NCI-H146 (cell line): ENCODE measurements at places on chromosomes 4 and X.

- DNase-seq, result no peak
Measured at GRCh38 chr4:176448761-176449160, 129.0 kb downstream of the SPCS3 start.

DNA sequence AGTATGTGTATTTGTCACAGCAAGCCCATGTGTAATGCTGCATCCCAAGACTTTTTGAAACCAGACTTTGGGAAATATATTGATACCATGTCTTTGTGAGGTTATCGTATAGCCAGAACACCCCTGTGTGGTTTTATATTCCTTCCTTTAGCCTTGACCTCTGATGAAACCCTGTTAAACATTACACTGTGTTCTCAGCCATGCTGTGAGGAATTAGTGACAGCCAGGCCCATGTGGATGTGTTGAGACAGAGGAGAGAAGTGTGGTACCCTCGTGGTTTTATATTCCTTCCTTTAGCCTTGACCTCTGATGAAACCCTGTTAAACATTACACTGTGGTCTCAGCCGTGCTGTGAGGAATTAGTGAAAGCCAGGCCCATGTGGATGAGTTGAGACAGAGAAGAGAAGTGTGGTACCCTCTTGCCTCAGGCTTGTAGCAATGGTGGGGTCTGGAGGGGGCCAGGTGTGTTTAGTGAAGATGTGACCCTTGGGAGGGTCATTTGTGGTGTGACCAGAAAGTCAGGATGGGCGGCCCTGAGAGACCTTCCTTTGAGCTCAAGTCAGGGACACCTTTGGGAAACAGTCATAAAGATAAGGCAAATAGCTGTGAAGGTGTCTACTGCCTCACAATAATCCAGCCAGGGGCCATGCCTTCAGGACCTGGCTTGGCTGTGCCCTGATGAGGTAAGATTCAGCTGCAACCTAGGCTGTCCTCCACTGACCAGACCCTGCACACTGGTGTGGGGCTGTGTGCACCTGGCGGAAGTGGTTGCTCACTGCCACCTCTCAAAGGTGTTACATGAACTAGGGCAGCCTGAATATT lies 110.0 kb downstream of the IRF2 start:
- DNase-seq, result no peak

GRCh38 chrX:1466971-1467561 lies 14.4 kb upstream of the ASMTL start:
- no peak for DNase-seq

DNA sequence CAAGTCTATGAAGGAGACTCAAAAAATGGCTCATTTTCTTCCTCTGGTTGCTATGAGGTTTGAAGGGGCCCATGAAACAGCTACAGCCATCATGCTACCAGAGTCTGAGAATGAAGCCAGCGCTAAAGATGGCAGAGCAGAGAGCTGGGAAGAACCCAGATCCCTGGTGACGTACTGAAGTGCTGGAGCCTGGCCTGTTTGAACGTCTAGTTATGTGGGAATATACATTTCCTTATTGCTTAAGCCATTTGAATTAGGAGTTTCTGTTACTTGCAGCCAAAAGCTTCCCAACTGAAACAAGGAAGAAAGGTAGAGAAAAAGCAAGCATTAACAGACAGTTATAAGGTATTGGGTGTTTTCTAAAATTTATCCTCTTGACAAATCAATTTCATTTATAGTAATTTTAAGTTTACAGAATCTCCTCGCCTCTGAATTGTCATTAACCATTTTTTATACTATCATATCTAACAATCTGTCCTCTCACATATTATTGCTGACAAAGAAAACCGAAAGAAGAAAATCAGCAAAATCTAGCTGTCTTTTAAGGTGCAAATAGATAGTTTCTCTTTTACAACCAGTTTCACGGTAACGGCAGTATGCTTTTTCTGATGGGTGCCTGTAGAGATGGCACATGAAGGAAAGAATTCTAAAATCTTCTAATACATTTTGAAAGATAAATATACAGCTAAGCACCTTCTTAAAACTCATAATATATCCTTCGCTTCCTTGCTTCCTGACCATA lies 8.9 kb upstream of the COQ2 start:
- DNase-seq, result no peak

GRCh38 chr4:6217716-6218381 lies 17.5 kb upstream of the JAKMIP1 start:
- DNase-seq, result no peak

GRCh38 chr4:31692399-31692940 lies 972.3 kb downstream of the PCDH7 start:
- no peak for DNase-seq

- DNase-seq, result no peak
Measured at GRCh38 chr4:76790377-76790776, 107.6 kb downstream of the SOWAHB start.

- DNase-seq, result no peak
Measured at GRCh38 chr4:183388021-183388420, 56.4 kb upstream of the CDKN2AIP start.

DNA sequence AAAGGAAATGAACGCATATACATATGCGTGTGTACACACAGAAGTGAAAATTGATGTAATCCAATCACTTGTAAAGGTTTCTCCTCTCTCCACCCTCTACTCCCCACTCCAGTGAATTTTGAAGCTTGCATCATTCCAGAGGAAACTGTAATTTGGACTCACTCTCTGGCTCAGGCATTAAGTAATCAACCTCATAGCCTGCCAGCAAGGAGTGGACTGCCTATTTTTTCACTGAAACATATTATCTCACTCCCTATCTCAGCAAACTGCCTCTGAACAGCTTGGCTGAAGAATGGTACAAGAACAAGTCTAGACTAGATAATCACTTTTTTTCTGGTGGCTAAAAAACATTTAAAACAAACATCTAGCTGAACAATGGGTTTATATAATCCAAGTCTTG lies 124.2 kb downstream of the C4orf51 start:
- DNase-seq, result no peak

DNA sequence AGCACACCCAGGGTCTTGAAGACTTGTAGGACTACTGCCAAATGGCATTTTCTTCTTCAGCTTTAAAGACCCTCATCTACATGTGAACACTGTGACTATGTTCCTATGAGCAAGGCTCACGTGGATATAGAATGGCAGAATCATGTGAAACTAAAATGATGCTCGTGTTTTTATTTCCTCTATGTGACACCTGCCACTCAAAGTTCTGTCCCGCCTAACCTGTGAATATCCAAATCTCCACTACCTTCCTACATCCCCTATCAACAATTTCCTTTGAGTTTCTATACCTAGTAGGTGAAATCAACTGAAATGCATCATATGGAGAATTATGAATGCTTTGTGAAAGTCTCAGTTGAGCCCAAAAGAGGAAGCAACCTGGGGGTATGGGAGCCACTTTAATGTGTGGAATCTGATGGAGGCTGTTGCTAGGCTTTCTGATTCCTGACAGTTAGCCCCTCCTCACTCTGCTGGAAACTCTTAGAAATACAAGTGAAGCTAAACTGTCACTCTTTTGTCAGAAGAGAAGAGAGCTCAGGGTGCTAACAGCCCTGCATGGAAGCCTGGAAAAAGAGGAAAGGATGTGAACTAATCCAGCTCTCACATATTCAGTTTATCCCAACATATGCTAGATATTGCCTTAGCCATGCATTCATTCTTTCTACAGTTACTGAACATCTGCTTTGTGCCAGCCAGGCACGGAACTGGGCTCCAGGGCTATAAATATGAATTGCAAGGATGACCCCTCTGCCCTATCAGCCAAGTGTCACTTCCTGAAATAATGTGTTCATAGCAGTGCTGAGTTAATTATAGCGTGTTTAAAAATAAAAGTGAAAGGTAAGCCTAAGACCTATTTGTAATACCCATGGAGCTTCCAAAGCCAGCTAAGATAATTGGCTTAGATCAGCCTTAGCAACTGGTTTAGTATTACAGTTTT lies 11.0 kb downstream of the LHFPL1 start:
- no peak for DNase-seq

DNA sequence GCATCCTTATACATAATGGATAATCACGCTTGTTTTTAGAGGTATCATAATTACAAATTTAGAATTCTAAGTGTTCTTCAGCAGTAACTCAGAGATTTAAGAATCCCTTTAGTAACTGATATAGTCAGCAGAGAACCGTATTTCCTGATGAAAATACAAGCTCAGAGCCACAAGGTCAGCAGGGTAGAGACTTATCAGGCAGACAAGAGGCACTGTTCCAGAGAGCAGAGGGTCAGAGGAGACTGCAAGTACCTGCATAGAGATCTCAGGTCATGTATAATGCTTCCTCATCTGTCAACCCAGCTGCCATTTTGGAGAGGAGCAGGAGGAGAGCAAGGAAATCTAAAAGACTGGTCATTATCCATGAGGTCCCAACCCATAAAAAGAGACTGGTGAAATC lies 787.1 kb upstream of the FTHL17 start:
- no peak for DNase-seq

DNA sequence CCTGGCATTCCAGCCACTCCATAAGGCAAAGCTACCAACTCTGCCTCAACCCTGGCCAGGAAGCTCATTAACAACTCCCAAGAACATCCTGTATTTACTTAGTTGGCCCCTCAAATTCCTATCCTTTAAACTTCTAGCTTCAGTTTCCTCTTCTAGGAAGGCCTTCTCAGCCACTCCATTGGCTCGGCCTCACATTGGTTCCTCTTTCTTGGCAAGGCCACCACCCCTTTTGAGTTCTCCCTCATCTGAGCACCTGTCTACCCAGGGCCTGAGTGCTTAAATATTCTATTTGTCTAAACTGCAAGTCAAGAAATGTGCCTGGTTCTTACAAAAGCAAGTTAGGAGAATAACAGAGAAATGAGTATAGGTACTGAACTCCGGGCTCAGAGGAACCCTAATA lies 10.0 kb downstream of the SMC1A start:
- DNase-seq, result no peak

DNA sequence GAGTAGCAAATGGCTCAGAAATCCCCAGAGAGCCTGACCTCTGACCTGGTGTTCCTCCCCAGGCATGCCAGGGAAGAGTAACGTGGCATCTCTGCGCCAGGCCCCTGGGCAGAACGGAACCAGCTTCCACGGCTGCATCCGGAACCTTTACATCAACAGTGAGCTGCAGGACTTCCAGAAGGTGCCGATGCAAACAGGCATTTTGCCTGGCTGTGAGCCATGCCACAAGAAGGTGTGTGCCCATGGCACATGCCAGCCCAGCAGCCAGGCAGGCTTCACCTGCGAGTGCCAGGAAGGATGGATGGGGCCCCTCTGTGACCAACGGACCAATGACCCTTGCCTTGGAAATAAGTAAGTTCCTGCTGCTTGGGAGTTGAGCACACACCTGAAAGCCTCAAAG lies 83.4 kb upstream of the PACRGL start:
- DNase-seq, result no peak

GRCh38 chr4:111512081-111512783 lies 633.0 kb upstream of the FAM241A start:
- no peak for DNase-seq

DNA sequence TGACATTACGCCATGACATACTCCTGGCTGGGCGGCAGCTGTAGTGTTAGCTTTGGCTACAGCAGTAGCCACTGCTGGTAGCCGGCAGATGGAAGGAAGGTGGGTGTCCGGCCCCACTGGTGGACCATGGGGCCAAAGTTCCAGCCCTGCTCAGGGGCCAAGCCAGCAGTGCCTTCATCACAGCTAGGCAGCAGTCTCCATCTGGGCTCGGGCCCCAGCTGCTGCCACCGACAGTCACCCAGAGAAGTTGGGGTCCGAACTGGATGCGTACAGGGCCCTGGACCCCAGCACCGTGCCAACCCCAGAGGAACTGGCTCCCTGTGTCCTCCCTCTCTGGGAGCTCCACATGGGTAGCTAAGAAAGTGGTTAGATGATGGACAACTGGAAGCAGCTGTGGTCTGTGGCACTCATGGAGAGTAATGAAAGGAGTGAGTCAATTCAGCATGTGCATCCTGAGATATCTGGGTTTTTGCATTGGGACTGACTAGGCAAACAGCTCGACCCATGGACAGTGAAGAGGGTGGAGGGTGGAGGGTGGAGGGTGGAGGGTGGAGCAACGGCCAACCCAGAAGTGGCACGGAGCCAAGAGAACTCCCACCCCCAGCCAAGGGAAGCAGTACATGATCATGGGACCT lies 366.6 kb upstream of the GRIA3 start:
- no peak for DNase-seq

GRCh38 chr4:163866728-163867315 lies 372.3 kb downstream of the TMA16 start:
- no peak for DNase-seq

DNA sequence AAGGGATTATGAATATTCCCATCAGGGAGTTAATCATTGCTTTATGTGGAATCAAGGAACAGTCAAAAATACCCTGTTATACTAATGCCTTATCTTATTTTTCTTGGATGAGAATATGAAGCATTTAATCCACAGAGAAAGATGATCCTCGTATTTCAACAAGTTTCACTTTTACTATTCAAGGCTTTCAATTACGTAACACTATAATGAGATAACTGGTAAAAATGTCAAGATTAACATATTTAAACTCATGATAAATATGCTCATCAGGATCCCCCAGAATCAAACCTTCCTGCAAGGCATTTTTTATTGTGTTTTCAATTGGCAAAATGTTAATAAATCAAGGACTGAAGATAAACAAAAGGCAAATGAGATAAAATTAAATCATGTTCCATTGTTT lies 5.1 kb downstream of the ZXDA start:
- no peak for DNase-seq

DNA sequence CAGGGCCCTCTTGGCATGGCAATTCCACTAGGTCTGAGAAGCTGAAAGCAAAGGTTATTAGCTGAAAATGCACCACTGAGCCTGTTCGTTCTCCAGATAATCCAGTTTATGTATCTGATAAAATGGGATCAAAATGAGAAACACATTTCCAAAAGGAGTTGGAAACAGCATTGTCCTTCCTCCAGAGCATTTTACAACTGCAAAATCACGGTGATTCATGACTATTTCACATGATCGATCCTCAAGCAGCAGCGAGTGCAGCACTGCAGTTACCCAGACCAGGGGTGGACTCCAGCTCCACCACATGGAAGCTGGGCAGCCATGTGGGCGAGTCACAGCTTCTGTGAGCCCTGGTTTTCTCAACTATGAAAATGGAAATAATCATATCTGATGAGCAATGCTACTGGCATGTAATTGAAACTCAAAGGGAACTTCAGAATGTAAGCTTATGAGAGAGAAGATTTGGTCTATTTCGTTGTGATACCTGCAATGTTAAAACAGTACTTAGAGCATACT lies 78.7 kb upstream of the MSX1 start:
- DNase-seq, result no peak

- DNase-seq, result no peak
Measured at GRCh38 chr4:108644237-108644636, 6.2 kb upstream of the OSTC start.

DNA sequence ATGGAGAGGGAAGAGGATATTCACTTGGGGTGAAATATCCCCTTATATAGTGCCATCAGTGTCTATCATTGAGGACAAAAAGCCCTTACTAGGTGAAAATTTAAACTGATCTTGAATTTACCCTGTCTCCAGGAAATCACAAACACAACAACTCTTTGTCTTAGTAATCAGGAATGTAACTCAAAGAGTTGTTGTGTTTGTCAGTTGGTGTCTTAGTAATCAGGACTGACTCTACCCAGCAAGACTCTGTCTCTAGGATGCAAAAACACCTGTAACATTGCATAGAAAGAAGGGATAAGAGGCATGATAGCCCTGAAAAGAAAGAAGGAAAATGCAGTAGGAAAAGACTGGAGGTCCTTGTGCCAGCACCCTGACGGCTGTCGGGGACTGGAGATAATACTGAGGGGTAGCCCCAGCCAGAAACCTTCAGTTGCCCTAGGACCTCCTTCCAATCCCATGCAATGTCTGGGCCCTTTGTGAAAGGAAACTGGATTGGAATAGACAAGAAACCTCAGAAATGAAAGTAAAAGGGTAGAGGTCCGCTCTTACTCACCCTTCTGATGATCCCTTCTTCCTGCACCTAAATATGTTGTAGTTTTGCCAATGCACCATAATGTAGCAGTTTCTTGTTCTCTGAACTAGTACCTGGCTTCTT lies 45.3 kb downstream of the HMGB2 start:
- DNase-seq, result no peak
